Hematopoietic multipotent progenitor cell treated with erythropoietin and hydrocortisone succinate and interleukin-3 and kit ligand, for 17 days (in vitro differentiated cells): ENCODE measurements at places on chromosomes 16 and 17.

DNA sequence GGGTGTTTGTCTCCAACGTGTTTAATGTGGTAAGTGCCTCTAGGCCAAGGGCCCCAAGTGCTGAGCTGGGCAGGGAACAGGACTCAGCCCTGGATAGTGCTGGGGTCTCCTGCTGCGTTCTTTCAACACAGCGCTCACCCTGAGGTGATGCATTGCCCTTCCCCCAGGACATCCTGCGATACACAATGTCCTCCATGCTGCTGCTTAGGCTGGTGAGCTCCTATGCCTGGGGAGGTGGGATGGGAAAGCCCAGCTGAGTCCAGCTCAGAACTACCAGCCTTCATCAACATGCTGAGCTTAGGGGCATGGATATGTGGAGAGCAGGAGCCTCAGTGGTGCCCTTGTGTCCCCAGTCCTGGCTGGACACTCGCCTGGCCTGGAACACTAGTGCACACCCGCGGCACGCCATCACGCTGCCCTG lies 563 bp downstream of the ZACN start:
- no peak for DNase-seq

DNA sequence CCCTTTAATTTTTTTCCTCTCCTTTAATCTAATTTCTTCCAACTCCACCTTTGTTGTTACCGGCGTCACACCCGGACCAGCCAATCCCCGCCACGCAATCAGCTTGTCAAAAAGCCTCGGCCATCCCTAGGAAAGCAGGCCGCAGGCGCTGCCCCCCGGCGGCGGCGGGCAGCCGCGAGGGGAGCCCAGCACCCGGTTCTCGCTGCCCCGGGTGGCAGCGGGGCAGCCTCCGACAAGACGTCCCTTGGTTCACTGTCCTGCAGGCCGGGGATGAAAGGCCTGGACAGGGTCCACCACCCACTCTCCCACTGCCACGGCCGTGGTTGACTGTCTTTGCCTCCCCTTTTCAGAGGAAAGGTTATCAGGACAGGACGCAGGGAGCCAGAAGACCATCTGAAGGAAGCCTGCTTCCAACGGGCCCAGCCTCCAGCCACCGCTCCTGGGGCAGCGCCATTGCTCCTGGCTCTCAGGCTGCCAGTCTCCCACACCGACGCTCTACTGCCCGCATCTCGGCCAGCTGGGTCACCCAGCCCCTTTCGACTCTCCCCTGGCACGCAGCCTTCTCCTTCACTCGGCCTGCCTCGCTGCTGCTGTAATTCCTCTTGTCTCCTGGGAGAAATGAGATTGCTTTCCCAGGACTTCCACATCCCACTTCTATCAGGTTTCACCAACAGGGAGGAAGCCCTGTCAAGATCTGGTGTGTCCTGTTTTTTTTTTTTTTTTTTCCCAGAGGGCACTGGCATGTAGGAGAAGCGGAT lies 2.8 kb upstream of the UBTF start:
- peak; percentile 91 for DNase-seq

- no peak for DNase-seq
Measured at GRCh38 chr17:10729334-10730193, at the start of gene TMEM220. Gene TMEM220 (minus strand): TSS chr17:10730023. CDS start chr17:10729851, 172 bp downstream.

DNA sequence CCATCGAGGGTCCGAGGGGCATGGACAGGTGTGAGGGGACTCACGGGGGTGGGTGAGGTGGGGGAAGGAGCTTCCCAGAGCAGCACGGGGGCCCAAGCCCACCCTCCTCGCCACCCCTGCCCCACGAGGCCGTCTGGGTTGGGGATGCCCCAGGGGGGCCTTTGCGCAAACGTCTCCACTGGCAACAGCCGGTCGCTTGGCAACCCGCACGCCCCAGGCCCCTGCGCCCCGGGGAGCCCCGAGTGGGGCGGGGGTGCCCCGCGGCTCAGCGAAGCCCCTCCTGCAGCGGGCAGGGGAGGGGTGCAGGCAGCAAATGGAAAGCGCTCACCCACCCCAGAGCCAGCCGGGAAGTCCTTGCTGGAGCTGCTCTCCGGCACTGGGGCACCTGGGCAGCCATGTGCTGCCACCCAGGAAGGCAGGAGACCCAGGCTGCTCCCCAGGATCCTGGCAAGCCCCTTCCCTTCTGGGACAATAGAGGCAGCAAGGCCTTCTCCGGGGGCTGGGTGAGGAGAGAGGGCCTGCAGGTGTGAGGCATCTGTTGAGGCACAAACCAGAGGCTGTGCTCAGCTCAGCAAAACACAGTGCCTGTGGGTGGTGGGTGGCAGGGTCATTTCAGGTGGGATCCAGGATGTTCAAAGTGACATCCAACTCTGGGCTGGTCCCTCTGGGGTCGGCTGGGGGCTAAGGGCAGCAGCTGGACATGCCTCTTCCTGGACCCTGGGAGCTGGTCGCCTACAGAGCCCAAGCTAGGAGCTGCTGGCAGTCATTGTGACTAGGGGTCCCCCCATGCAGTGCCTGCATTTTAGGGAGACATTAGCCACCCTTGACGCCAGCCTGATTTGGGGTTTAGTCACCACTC lies 80.9 kb upstream of the CBX4 start:
- no peak for DNase-seq

DNA sequence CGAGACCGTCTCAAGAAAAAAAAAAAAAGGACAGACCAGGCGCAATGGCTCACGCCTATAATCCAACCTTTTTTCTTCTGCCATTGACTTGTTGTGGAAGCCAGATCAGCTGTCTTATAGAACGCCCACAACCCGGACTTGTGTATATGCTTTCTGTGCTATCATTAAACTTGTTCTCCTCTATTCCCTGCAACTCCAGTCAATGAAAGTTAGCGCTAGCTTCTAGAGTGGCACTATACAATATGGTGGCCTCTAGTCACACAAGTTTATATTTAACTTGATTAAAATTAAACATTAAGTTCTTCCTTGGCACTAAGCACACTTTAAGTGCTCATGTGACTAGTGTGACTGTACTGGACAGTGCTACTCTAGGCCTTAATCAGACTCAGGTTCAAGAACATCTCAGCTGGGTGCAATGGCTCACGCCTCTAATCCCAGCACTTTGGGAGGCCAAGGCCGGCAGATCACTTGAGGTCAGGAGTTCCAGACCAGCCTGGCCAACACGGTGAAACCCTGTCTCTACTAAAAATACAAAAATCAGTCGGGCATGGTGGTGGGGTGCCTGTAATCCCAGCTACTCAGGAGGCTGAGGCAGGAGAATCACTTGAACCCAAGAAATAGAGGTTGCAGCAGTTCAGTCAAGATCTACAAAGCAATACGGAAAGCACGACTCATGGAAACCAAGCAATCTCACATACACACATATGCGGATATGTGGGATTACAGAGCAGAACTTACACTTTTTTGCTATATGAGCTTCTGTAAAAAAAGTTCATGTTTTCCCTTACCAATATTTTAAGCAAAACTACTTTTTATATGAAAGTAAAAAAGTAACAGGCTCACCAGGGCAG lies 18.8 kb upstream of the GLG1 start:
- no peak for DNase-seq

GRCh38 chr17:6470751-6471521 lies 26.7 kb downstream of the PIMREG start:
- DNase-seq, result no peak

GRCh38 chr17:80468242-80468641 lies 8.2 kb downstream of the NPTX1 start:
- DNase-seq, result no peak

DNA sequence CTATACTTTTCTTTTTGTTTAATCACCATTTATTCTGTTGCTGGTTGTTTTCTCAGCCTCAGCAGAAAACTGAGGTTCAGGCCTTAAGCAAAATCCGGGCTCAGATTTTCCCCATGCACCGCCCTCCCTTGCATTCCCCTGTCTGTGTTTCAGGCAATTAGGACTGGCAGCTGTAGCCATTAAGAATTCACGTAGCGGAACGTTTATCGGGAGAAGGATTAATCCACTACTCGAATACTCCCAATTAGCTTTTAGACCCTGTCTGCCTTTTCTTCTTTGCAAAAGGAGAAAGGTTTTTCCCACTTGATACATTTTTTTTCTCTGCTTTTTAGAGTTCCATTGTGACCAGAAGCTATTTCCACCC lies 173.1 kb downstream of the RPTOR start:
- DNase-seq, result no peak

DNA sequence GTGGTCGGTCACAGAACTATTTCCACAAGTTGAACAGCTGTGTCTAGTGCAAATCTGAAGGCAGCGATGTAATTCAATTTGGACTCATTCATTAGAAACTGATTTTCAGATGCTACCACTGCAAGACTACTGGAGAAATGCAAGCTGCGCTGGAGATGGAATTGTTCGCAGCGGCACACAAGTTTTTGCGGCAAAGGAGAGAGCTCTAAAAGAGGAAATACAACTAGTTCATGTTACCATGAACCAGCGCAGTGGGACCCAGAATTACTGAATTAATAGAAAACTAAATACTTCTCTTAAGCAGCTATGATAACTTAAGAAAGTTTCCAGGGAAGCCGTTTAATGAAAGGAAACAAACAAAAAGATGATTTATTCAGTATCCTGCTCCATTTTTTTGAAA lies 1.9 kb downstream of the CREBBP start:
- no peak for DNase-seq

DNA sequence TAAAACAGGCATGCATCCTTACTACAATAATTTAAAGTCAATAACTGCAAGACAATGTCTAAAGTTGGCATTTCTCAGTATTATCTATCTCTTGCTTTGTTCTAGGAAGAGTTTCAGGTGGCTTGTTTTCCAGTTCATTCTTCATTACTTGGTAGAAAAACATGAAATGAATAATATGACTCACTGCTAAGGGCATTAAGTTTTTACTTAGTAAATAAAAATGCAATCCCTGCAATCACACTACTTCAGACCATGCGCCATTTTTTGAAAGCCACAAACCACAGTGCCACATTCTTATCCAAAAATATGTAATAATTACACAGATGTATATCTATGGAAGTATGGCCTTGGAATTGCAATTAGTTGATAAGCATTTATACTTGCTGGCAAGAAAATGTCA lies 55.4 kb downstream of the CREBBP start:
- DNase-seq, result no peak

- peak; percentile 85 for DNase-seq
Measured at GRCh38 chr17:57988301-57989250, 522 bp upstream of the VEZF1 start.

GRCh38 chr17:22516861-22517636 lies 824.7 kb downstream of the KCNJ18 start:
- DNase-seq, result no peak

DNA sequence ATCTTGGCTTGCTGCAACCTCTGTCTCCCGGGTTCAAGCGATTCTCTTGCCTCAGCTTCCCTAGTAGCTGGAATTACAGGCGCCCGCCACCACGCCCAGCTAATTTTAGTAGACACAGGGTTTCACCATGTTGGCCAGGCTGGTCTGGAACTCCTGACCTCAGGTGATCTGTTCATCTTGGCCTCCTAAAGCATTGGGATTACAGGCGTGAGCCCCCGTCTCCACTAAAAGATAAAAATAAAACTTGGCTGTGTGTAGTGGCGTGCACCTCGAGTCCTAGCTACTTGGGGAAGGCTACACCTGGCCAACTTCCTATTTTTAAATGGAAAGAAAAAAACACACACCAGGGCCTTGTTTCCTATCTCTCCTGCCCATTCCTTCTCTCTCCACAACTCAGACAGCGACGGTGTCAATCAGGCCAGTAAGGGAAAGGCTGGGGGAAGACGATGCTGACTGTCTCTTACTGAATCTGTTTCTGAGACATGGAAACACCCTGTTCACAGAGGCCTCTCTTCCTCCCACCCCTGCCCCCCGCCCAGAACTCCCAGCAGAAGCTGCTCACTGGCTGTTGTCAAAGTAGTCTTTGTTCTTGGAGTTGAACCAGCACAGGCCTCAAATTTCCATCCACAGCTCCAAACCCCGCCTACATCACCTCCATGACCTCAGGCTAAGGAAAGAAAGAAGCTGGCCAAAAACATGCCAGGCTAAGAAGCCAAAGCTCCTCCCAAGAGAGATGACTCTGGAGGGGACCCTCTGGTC lies 96.6 kb downstream of the NXN start:
- DNase-seq, result no peak

DNA sequence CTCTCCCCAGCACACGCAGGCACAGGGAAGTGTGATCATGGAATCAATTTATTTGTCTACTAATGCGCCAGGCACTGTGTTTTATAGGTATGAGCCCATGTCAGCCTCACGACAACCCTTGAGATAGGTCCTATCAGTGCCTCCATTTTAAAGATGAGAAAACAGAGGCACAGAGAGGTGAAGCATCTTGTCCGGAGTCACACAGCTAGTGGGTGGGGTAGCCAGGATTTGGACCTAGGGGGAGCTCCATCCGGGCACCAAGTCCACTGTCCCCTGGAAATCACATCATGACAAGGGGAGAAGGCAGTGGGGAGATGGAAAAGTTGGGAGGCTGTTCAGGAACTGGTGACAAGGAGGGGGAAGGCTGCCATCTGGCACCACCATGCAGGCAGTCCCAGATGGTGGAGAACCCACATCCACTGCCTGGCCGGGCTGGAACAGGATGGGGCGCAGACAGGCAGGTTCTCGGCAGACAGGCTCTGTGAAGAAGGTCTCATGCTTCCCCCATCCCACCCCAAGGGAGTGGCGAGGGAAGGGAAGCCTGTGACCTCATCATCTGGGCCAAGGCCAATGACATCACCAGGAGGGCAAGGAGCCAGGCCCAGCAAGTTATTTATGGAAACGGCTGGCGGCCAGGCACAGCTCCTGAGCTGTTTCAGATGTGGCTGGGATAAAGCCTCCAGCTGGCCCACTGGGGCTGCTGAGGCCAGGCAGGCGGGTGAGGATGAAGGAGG lies 126.0 kb upstream of the SDK2 start:
- DNase-seq, result no peak

DNA sequence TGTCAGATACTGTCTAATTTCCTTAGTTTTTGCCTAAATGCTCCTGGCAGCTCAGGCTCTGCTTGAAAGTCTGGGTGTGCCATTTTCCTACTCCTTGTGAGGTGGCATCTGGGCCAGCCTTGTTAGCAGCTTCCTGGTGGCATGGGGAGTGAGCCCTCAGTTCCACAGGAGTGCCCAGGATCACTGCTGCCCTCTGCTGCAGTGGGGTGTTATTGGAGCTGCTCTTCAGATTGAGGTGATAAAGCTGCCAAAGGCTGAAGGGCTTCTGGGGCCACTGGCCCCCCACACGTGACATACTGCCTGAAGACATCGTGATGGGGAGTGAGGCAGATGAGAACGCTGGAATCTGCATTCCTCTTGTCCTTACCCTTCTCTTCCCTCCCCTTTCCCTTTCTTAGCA lies 27.4 kb downstream of the CEP95 start:
- peak; percentile 47 for DNase-seq
